ENCODE measurements at places on chromosomes 12 and 14.

DNA sequence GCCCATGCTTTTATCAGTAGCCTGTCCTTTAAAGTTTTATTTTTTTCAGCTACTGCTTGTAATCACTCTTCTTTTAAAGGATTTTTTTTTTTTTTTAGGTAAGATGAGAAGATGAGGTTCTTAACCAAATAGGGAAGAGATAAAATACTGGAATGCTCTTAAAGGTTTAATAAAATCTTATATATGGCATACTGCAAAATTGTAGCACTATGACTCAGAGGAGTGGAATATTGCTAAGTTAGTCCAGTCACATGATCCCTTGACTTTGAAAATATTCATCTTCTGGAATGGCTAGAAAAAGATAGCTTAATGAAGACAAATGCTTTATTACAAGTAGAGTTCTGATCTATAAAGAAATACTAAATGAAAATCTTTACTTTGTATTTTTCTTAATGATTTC is 116.6 kb downstream of the NAV3 start:
- no peak for DNase-seq

DNA sequence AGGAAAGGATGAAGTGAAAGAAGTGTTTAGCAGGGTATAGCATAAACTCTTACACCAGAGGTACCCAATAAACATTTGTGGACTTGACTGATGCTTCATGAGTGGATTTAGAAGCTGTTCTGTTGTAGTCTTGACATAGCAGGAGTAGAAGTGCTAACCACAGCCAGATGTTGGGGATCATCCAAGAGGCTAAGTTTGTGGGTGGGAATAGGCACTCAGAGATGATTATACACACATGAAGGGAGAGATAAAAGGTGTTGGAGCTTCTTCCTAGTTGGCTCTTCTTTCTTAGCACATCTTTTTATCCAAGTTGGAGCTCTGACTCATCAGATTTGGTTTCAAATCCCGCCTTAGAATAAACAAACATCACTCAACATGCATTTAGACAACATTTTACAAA is 166.7 kb upstream of the E2F7 start:
- no peak for DNase-seq

- DNase-seq = no peak
Measured at GRCh38 chr14:21040370-21040925, 1.7 kb upstream of the RNASE7 start.

GRCh38 chr14:92650581-92651105 is 97.8 kb downstream of the LGMN start:
- no peak for DNase-seq

GRCh38 chr12:10941916-10942607 is 3.0 kb upstream of the TAS2R14 start:
- DNase-seq = no peak

- DNase-seq = no peak
Measured at GRCh38 chr12:89468017-89468416, 56.6 kb downstream of the GALNT4 start.

DNA sequence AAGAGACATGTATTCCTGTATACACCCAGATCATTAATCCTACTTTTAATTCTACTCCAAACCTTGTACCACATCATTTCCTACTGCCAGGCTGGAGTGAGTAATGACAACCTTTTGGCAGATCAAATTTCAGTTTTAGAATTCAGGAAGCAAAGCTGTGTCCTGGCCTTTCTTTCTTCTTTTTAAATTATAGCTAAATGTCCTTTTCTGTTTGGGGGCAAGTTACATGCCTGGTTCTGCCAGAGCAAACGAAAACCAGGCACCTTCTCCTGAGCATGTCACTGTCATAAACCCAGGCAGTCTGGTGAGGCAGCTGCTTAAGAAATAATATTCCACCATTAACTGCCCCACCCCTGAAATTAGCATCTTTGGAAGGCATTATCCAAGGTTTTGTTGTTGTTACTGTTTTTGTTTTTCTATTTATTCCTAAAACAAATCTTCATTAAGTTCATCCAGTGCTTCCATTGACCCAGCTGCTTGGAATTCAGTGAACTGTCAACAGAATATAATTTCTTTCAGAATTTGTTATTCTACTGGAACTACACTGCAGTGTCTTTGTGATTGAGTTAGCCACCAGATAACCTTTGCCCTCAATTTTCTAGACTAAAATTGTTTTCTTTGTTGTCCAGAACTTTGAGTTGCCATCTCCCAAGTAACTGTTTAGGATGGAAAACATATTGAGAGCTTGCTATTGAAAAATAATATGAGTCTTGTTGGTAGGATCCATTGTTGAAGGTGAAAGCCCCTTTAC is 33.2 kb downstream of the SAMD4A start:
- DNase-seq = no peak

GRCh38 chr12:18794000-18794399 is 56.1 kb downstream of the CAPZA3 start:
- no peak for DNase-seq

GRCh38 chr14:101564819-101565698 is 3.8 kb downstream of the DIO3 start:
- DNase-seq = no peak

DNA sequence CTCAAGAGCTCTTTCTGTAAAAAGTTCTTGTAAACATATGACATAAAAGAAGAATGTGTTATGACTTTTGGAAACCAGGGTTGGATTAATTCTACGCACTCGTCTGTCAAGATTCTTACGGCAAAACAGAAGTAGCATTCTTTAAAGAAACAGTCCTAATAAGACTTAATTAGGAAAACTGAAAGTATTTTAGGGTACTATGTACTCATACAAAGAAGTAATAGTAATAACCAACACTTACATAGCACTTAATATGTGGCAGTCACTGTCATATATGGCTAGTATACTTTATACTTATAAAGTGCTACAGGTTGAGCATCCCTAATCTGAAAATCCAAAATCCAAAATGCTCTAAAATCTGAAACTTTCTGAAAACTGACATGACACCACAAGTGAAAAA is 72.9 kb upstream of the ST8SIA1 start:
- DNase-seq = no peak

Data from pancreas (tissue), 10 donors.